ENCODE measurements at places on chromosomes 7 and 10.

- DNase-seq, result no peak
Observed at GRCh38 chr7:102967798-102968197, 55.0 kb downstream of the LRRC17 start.

- DNase-seq, result no peak
Observed at GRCh38 chr7:29859524-29860185, 53.3 kb downstream of the WIPF3 start.

- DNase-seq, result no peak
Observed at GRCh38 chr10:124286621-124287020, 132.1 kb downstream of the OAT start.

DNA sequence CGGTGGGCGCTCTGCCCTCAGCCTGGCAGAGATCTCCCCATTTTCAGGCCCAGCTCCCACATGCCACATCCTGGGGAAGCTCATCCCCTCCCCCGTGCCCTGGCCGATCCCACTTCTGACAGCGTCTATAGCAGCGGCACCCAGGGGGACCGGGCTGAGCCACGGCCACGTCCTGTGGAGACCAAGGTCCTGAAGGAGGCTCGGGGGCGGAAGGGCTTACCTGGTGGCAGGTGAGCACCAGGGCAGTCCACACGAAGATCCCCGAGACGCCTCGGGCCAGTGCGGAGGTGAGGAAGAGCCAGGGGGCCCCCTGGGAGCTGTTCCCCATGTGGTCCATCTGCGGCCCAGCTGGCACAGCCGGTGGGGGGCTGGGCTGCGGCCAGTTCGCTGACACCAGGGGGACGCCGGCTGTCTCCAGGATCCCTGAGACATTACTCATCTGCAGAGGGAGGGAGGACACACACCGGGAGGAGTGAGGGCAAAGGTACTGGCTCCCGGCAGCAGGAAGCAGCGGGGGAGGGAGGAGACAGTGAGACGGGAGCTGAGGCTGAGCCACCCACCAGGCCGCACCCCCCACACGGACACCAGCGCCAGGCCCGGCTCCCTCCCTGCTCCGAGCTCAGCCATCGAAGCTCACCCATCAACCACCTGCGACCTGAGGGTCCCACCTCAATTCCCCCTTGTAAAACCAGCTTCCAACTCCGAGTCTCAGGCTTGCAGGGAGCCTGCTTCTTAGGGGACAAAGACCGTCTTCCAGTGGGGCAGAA is 776 bp downstream of the TMEM184A start:
- DNase-seq, result no peak

GRCh38 chr10:50392966-50393718 is 141.8 kb upstream of the ASAH2 start:
- DNase-seq, result no peak

GRCh38 chr7:137325927-137326326 is 17.6 kb downstream of the PTN start:
- no peak for DNase-seq

GRCh38 chr7:79137942-79138341 is 315.5 kb downstream of the MAGI2 start:
- DNase-seq, result no peak

GRCh38 chr10:10055656-10056442 is 961.8 kb upstream of the CELF2 start:
- DNase-seq, result no peak

DNA sequence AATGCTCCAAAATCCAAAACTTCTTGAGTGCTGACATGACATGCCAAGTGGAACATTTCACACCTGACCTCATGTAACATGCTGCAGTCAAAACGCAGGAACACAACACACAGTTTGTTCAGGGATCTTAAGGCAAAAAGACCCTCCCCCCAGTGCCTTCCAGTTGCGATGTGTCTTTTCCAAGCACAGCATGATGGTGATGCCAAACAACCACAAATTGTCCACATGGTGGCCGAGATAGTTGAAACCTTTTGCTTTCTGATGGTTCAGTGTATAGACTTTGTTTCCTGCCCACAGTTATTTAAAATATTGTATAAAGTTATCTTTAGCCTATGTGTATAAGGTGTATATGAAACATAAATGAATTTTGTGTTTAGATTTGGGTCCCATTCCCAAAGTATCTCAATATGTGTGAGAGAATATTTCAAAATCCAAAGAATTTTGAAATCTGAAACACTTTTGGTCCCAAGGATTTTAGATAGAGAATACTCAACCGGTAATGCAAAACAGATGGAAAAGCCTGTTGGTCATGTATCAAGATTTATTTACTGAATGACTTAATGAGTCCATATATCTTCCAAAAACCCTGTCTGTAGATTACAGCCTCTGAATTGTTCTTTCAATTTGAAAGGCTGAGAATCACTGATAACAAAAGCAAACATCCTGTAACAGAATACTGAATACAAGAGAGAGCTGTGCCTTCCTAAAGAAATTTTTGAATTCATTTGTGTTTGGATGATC is 93.4 kb upstream of the OIT3 start:
- DNase-seq, result no peak

DNA sequence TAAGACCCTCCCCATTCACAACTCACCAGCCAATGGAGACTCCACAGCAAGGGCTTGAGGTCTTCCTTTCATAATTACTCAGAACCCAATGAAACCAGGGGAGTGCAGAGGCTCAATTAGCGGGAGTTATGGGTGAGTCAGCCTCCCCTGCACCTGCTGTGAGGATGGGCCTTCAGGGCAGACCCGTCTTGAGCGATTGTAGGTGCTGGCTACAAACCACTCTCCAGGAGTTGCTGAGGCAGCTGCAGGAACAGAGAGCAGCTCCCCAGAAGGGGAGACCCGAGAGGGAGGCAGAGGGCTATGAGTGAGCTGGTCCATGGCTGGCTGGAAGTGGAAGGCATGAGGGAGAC is 58.5 kb upstream of the SORCS3 start:
- no peak for DNase-seq

DNA sequence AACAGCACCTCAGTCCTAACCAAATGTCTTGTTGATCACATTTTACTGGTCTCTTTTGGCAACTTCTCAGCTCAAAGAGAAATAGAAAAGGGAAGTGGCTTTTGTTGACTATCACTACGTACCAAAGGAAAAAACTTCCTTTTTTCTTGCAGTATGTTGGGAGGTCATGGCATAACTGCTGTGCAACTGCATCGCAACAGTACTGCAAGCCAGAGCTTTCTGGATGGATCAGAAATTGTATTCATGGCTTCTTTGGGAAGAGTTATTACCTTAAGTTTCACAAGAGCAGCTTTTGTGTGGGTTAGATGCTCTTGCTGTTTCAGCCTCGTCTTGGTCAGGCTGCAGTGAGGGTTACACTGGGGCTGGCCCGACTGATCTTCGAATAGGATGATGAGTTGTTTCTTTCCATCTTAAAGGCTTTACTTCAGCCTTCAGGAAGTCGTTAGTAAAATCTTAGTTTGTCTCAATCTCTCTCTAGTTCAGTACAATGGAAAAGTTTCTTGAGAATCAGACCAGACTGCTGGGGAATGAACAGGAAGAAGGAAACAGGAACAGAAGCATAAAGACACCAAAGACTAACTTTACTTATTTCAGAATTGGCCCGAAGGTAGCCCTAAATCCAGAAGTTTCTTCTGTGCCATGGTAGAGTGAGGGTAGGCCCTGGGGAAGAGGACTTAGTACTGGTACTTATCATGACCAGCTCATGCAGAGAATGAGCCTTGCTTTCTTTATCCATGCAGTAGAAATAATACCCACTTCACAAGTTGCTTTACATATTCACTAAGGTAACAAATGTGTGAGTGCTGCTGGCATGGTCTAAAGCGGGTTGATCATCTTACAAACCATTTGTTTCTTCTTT is 153.6 kb downstream of the CELF2 start:
- DNase-seq, result no peak

GRCh38 chr10:95790982-95791381 is 35.0 kb downstream of the ENTPD1 start:
- no peak for DNase-seq

DNA sequence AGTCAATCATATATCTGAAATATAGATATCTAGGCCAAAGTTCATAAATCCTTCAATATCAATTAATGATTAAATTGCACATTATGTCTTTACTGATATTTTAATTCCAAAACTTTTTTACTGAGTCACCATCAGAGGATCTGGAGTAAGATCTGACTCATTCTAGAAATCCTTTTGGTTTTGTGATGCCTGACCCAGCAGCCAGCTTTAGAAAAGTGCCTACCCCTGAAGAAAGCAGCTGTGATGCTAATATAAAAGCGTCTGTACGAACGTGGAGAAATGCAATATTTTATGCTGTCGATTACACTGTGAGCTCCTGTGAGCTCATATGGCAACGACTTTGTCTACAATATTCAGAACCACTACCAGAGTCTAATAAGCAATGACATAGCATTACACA is 142.5 kb upstream of the LRRTM3 start:
- DNase-seq, result no peak

GRCh38 chr7:47093320-47094234 is 488.3 kb downstream of the TNS3 start:
- no peak for DNase-seq

- DNase-seq, result no peak
Observed at GRCh38 chr7:33798686-33799325, 106.5 kb upstream of the BMPER start.

DNA sequence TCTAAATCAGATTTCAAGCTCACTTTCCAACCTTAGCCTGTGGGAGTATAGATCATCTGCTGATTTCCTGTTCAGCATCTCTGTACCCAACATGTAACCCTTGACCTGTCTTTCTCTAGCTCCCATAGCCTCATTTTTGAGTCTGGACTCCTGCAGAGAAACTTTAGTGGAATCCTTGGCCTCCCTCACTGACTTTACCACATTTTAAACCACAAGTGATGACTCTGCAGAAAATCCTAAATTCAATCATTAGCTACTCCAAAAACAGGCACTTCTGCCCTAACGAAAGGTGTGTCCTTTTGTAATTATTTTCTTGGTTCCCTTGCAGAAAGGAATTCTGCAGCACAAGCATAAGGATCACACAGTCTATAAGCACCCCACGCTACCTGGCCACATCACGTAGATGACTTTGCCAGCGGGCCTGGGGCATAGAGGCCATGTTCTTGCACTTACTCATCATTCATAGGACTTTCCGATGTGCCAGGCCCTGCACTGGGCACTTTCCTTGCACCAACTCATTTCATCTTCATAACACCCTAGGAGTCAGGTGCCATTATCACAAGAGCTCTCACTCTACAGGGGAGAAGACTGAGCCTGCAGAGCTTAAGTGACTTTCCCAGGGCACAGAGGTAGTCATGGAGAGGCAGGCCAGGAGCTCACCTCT is 57.2 kb upstream of the OPALIN start:
- no peak for DNase-seq

GRCh38 chr7:29140873-29141468 is 5.4 kb downstream of the CPVL start:
- DNase-seq, result no peak

GRCh38 chr10:96765406-96766240 is 45.3 kb upstream of the PIK3AP1 start:
- DNase-seq, result peak; percentile 64

- DNase-seq, result no peak
Observed at GRCh38 chr7:68509054-68509453, 1089.2 kb upstream of the AUTS2 start.

- no peak for DNase-seq
Observed at GRCh38 chr7:40623863-40624262, 489.1 kb downstream of the SUGCT start.

- no peak for DNase-seq
Observed at GRCh38 chr10:21122907-21123306, 225.8 kb upstream of the NEBL start.

DNA sequence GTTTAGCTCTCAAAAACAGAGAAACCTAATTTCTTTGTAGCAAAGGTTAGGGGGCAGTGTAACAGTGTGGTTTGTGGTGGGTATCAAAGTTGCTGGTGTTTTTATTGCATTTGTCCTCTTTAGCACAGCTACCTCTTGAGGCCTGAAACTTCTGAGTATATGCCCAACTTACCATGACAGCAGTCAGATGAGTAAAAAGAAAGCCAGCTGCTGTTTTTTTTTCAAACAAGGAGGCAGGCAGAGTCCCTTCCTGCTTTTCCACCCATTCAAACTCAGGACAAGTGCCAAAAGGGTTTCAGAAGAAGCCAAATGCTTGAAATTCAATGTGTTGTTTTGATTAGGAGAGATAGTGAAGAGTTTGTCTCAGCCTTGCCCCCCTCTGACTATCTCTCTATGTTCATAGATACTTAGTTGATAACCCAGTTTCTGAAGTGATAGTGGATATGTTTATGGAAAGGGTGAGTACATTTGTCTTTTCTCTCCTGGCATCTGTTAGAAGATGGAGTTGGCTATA is 23.1 kb downstream of the GBF1 start:
- DNase-seq, result no peak

DNA sequence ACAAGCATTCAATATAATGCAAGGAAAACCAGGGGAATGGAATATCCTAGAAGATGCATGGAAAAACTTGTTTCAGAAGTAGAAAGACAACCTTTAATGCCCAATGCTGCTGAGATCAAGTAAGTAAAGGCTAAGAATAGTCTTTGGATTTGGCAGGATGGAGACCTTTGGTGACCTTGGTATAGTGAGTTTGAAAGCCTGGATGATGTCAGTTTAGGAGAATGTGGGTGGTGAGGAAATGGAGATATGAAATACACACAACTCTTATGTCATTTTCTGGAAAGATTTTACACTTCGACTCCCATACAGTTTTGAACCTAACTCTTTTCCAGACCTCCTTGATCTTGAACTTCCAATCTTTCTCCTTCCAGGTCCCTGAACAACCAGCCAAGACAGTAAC is 185.7 kb downstream of the TFEC start:
- DNase-seq, result no peak

DNA sequence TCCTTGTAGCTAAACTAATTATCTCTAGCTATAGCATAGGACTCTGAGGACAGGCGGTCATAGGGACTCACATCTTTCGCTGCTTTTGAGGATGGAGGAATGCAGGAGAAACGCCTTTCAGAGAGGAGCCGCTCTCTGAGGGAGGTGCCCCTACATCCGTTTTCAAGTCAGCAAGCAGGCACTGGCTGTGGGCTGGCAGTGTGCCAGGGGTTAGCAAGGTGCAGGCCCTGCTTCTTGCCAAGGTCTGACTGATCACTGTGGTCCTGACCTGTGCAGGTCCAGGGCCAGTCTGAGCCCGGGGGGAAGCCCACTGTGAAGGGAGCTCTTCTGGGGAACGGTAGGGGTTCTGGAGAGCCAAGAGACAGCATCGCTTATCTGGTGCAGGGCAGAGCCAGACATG is 89.4 kb downstream of the SH3PXD2A start:
- DNase-seq, result peak; percentile 65
